ENCODE measurements at places on chromosomes 3 and 15.

- no peak for DNase-seq
Measured at GRCh38 chr3:162390891-162391290, 894.3 kb downstream of the OTOL1 start.

- no peak for DNase-seq
Measured at GRCh38 chr15:43403616-43404015, 32.7 kb downstream of the TUBGCP4 start.

DNA sequence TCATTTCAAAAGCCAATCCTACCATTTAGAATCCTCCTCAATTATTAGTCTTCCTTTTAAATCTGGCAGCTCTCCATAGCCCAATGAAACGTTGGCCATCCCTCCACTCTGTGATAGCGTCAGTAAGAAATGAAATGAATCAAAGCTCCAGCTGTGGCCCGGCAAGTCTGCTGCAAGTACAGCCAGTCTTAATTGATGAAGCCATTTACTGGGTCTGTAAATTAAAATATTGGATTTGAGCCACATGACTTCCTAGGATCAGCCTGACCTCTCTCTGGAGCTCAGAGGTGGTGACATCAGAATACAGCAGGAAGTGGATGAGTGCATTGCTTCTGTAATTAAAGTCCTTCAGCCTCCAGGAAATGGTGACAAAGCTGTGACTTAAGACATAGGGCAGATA lies 347.0 kb upstream of the LMCD1 start:
- DNase-seq, result no peak

DNA sequence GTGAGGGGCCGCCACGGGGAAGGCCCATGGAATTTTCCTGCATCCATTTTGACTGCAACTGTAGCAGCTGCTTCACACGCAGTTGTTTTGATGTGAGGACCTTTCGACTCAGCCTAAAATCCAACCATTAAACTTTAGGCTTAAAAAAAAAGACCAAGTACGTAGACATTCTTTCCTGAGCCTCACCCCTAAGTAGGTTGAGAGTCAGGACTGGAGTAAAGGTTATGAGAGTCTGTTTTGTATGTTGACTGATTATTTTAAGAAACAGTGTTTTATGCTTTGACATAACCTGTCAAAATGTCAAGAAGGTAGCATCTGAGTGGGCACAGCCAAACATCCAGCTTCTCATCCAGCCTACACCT lies 45.7 kb upstream of the AMOTL2 start:
- DNase-seq, result no peak

GRCh38 chr15:99480016-99480810 lies 85.6 kb upstream of the MEF2A start:
- DNase-seq, result no peak

GRCh38 chr3:80159990-80160506 lies 392.2 kb upstream of the ROBO1 start:
- peak; percentile 27 for DNase-seq

DNA sequence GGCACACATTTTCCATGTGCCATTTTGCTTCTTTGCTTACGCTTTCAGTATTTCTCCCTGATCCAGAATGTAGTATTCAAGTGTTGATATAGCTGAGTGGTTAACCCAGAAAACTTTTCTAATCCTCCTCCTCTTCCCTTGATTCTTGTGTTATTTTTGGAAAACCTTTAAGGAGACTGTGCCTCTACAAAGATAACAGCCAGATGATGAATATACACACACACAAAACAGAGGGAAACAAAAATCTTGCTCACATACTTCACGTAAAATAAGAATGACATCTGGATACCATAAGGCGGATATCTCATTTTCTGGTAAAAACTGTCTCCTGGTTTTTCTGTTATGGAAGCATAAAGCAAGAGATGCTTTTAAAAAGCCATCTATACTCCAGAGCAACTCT lies 295.8 kb upstream of the THBS1 start:
- peak; percentile 70 for DNase-seq

DNA sequence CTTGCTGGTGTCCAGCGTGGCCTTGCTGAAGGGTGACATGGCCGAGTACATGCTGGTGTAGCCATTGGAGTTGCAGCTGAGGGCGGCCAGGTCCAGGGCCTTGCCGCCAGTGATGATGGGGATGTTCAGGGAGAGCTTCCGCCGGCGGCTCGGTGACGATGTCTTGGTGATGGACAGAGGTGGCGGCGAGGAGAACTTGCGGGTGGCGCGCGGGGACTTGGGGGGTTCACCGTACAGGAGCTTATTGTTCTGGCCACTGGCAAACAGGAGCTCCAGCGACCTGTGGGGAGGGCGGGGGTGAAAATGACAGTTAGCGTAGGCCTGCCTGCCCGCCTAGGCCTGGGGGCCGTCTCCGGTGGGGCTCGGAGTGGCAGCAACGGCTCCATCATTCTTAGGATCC lies 59.0 kb upstream of the CTSH start:
- no peak for DNase-seq

GRCh38 chr3:58737644-58738043 lies 71.1 kb upstream of the FAM3D start:
- DNase-seq, result no peak

GRCh38 chr3:123773681-123774431 lies 110.3 kb downstream of the MYLK start:
- peak; percentile 64 for DNase-seq

DNA sequence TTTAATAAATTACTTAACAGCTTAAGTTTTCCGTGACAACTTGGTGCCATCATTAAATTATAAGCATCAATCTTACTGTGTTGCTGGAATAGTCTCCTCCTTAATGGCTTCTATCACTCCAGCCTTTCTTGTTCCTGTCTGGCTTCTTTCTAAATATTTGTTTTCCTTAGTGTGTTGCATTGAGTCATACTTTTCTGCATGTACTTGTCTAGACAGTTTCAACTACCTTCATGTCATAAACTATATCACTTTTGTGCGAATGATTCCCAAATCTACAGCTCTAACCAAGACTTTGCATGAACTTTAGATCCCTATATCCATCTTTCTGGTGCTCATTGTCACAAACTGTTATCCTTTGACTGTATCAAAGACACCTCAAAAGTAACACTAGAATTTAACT lies 78.4 kb downstream of the AKAP13 start:
- no peak for DNase-seq

- no peak for DNase-seq
Measured at GRCh38 chr3:13149330-13150108, 76.3 kb upstream of the IQSEC1 start.

DNA sequence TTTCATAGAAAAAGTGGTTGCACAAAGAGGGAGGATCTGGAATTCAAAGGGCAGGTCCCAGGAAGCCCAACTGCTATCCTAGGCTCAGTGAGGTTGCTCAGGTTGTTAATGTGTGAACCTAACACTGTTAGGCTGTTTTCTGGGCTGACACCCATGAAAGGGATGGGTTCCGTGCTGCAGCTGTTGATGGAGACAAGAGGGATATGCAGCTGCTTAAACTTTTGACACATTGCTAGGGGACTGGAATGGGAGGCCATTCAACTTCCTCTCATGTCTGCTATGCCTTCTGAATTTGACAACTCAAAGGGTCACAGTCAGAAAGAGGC lies 198.0 kb upstream of the NR2E3 start:
- no peak for DNase-seq

DNA sequence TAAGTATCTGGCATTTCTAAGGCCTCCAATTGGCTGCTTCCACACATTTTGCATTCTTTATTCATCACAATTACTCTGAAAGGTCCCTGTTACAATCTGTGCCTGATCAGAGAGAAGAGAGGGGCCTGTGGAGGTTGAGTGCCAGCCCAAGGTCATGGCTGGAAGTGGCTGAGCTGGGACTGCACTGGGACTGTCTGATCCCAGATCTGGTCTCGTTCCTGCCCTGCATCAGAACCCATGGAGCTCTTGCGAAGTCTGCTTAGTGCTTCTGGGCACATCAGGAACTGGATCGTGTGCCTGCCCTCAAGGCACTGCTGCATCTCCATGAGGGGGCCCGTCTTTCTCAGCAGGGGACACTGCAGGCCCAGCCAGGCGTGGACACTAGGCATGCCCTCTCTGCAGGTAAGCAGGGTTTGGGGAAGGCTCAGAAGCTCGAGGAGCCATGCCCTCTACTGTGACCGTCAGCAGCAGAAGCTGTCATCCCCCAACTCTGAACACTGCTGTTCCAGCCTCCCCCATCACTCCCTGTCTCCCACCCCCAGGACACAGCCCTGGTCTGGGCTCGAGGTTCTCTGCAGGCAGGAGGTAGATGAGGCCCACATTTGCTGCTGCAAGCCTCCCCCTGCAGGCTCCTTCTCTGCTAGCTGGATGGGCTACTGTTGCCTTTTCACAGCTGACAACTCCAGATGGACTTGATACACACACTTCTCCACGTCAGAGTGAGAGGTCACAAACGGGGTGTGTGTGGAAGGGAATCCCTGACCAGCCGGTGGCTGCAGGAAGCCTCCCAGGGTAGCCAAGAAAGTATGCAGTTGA lies 96.5 kb upstream of the PRR23E start:
- DNase-seq, result no peak

DNA sequence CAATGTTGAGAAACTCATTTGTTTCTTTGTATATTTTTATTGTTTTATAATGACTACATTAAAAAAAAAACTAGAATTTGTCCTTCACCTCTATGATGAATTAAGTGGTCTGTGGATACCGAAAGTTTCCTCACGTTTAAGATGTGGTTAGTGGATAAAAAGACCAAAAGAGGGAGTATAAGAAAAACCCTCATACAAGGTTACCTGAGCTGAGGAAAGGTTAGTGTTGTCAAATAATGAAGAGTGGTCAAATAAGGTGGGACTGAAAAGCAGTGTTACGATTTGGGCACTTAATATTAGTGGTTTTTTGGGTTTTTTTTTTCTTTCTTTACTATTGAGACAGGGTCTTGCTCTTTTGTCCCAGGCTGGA lies 21.2 kb downstream of the RASA2 start:
- DNase-seq, result no peak

GRCh38 chr15:68700455-68701123 lies 120.1 kb downstream of the ANP32A start:
- peak; percentile 38 for DNase-seq

DNA sequence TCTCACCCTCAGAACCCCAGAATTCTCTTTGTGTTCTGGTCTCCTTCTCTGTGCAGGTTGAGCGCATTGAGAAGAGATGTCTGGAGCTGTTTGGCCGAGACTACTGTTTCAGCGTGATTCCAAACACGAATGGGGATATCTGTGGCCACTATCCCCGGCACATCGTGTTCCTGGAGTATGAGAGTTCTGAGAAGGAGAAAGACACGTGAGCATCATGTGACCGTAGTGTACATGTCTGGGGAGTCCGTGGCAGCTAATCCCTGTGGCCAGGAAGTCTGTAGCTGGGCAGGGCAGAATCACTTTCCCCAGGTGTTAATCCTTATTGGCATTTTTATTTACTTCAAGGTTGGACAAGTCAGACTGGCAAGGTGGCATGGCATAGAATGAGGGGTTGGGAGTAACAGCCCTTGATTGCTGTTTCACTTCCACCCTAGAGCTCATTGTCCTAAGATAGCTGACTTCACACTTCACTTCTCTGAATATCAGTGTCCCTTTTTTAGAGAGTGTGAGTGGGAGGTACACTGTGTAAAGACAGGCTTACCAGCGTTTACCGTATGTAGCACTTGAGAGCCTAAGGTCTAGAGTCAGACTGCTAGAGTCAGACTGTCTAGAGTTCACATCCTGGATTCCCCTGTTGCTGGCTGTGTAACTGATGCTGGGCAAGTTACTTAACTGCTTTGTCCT lies 4.4 kb downstream of the MTMR14 start:
- DNase-seq, result no peak

GRCh38 chr3:50385754-50386153 lies 26.4 kb upstream of the TMEM115 start:
- DNase-seq, result no peak

DNA sequence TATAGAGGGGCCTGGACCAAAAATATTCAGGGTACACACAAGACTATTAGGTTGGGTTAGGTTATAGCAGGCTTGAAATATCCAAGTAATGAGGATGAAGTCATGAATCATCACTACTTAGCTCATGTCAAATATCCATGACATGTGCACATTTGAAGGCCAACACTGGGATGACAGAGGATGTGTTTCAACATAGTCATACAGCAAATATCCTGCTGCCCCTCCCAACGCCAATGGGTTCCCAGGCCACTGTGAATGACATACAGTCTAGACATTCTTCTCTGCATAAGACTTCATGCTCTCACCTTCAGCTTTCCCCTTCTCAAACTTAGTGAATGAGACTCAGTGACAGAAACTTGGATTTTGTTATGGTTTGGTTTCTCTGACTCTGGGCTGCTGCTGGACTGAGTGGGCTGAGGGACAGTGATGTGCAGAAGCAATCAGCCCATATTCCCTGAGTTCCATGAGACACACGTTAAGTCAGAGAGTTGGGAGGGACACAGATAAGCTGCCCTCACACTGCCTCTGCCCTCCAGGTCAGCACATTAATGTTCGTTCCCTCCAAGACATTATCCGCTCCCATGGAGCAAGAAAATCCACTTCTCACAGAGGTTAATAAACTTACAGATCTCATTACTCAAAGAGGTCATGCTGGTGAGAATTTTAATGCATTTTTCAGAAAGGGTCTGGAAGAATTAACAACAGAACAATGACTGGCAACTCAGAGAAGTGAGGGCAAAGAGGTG lies 15.4 kb downstream of the HOMER2 start:
- DNase-seq, result no peak

- no peak for DNase-seq
Measured at GRCh38 chr15:39204031-39204430, 376.8 kb upstream of the THBS1 start.

DNA sequence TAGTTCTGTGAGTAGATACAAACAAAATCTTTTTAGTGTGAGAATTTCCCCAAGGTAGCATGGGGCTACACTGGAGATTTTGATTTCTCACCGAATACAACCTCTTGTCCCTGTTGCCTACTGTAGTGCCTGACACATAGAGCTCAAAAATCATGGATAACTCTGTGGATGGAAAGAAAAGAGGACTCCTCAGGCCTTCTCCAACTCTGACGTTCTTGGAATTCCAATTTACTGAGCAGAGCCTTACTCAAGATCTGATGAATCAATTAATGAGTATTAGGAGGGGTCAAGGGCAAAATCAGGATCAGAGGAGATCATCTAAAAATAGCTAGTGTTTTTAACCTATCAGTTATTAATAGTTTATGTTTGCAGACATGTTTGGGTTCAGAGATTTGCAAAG lies 46.7 kb upstream of the PYDC2 start:
- DNase-seq, result no peak

DNA sequence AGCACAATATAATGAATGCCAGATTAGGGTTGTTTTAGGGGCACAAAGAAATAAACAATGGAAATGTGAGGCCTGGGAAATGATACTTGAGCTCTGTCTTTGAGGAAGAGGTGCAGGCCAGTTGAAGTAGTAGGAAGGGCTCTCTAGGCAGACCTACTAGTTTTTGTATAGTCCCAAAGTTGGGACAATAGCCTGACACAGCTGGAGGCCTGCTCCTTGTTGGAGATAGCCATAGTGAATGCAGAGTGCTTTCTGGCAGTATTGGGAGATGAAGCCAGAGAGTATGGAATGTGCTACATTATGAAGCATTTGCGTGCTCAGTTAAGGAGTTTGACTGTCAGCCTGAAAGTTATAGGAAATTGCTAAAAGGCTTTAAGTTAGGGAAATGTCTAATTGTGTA lies 251.2 kb upstream of the ZPLD1 start:
- no peak for DNase-seq

GRCh38 chr3:113140876-113141275 lies 70.5 kb upstream of the BOC start:
- no peak for DNase-seq

GRCh38 chr3:110589341-110589740 lies 482.3 kb upstream of the NECTIN3 start:
- no peak for DNase-seq
